Bronchus fibroblast of lung (primary cell): ENCODE measurements at places on chromosomes 3 and 15. TPM values are rescaled to one million over a fixed set of nuclear protein-coding genes. Genes with fewer than 3 reads are reported as not detected.

CMTM8 gene
- total RNA-seq, result 1.0 and 1.5 TPM in 2 replicates

CD47 gene
- total RNA-seq, result 49.9 and 60.2 TPM in 2 replicates

FBXL2 gene
- 12.3 and 14.3 TPM in 2 replicates for total RNA-seq

IL16 gene
- 0.34 and 1.0 TPM in 2 replicates for total RNA-seq

LSMEM2 gene
- not detected in 2 replicates for total RNA-seq

SPATA12 gene
- under 0.01 and 0.15 TPM in 2 replicates for total RNA-seq

PAQR5 gene
- total RNA-seq, result 1.2 and 1.5 TPM in 2 replicates

DAZL gene
- not detected in 2 replicates for total RNA-seq

SLC4A7 gene
- 15.9 and 16.8 TPM in 2 replicates for total RNA-seq

DPH6 gene
- 8.7 and 9.7 TPM in 2 replicates for total RNA-seq

CLDN16 gene
- not detected in 2 replicates for total RNA-seq

ST8SIA2 gene
- 0.15 TPM in 1 of 2 replicates, not detected in the other for total RNA-seq

LIPH gene
- total RNA-seq, result under 0.01 TPM in 1 of 2 replicates, not detected in the other

PRSS50 gene
- total RNA-seq, result not detected in 2 replicates

HGD gene
- not detected in 2 replicates for total RNA-seq

JMJD7 gene
- total RNA-seq, result 5.9 and 6.6 TPM in 2 replicates

KLHL25 gene
- total RNA-seq, result 3.0 and 3.5 TPM in 2 replicates

TEX9 gene
- total RNA-seq, result 1.0 and 1.8 TPM in 2 replicates

APOD gene
- total RNA-seq, result 0.74 and 1.0 TPM in 2 replicates

CPEB1 gene
- 2.4 and 4.3 TPM in 2 replicates for total RNA-seq

GOLGA8R gene
- 0.30 and 0.50 TPM in 2 replicates for total RNA-seq

EXD1 gene
- total RNA-seq, result not detected in 2 replicates

LRRC49 gene
- total RNA-seq, result 9.1 and 9.8 TPM in 2 replicates

TBC1D2B gene
- 12.9 and 13.4 TPM in 2 replicates for total RNA-seq

FAM107A gene
- 1.3 TPM in 2 replicates for total RNA-seq

NME9 gene
- total RNA-seq, result not detected in 2 replicates
